Naive B cell (primary cell): ENCODE measurements at places on chromosomes 16 and 17. TPM values are rescaled to one million over a fixed set of nuclear protein-coding genes. Genes with fewer than 3 reads are reported as not detected.

The PRR35 gene
- polyA plus RNA-seq = not detected

The CCL15 gene
- not detected for polyA plus RNA-seq

The TLCD3B gene
- not detected for polyA plus RNA-seq

The KRTAP3-1 gene
- polyA plus RNA-seq = not detected

The MT1H gene
- not detected for polyA plus RNA-seq

DNA sequence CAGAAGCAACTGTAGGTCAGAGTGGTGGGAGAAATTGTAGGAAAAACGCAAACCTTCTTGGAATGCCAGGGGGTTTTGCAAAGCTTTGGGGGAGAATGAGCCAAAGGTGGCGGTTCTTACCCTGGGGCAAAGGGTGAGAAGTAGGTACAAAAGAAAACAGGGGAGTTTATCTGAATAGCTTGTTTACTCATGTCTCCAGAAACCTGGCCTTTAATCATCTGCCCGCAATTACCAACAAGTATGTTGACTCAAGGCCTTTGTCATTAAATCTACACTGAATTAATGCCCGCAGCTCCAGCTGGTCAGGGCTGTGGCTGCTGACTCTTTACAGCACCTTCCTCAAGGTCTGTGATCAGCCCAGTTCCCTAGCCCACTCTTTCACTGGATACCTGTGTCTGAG, 320.1 kb downstream of the CBLN1 start:
- DNase-seq = no peak

DNA sequence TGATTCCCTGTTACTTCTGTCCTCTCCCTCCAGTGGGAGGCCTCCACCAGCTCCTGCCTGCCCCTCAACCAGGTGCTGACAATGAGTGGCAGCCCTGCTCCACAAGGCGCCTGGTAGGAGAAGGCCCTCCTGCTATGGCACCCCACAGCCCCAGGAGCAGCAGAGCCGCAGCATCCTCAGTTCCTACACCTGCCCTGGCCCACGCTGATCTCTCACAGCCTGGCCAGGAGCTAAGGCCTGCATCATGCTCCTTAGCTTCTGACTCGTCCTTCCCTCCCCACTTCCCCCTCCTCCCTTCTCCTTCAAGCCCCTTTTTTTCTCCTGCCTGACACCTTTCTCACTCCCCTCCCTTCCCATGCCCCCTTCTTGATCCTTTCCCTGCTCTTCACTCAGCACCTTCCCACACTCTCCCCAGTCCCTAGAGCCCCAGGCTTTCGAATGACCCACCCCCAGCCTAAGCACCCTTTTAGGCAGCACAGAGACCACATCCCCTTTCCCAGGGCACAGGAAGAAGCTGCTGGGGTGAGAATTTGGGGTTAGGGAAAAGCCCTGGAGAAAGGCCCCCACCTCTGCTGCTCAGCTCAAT, 6.5 kb downstream of the PROCA1 start:
- DNase-seq = no peak

DNA sequence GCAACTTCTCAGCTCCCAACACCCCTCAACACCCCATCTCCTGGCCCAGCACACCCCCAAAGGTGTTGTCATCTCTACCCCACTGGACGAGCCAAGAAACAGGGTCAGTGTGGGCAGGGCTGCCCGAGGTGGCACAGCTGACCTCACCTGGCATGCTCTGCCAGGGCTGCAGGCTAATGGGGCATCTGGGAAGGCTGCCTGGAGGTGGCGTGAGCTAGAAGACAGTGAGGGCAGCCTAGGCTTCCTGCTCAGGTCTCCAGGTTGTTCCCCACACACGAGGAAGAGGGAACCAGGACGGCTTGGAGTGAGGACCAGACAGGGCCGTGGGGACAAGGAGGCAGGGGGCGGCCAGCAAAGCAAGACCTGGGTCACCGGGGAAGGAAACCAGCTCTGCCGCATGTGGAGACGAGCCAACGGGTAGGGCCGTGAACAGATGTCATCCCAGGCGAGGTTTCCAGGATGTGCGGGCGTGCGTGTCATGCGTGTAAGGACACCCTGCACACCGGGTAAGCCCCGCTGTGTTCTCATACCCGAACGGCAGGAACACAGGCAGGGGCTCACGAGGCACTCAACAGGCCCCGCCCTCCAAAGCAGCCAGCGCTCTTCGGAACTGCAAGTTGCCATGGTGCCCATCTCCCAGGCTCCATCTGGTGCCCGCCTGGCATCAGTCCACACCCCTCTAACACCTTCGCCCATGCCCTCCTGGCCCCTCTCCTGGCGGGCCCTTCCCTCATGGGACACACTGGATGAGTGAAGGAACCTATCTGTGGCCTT, 29.6 kb upstream of the PVALEF start:
- DNase-seq = no peak

DNA sequence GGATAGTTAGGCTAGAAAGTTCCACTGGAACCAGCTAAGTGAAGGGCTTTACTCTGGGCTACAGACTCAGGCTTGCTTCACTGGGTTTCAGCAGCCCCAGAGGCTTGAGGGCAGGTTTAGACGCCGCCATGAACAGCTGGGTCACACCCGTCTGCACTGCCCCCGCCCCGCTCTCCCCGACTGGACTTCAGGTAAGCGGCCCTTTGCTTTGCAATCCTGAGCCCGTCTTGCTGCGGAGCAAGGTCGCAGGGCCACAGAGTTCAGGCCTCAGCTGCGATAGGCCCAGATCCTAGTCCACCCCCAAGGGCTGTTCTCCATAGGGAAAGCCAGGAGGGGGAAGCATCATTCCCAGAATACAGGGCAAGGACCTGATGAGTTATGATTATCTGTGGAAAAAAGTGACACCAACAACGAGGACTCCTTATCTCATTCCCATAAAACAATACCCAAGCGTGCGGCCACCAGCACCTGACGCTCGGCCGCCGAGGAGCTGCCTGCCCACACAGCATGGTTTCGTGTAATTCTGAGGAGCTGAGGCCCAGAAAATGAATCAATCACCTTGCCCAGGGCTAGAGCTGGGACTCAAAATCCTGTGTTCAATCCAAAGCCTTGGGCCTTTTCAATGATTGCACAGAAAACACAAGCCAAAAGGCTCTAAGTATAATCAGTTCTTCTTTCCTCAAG, 20.4 kb downstream of the MEAK7 start:
- DNase-seq = no peak

DNA sequence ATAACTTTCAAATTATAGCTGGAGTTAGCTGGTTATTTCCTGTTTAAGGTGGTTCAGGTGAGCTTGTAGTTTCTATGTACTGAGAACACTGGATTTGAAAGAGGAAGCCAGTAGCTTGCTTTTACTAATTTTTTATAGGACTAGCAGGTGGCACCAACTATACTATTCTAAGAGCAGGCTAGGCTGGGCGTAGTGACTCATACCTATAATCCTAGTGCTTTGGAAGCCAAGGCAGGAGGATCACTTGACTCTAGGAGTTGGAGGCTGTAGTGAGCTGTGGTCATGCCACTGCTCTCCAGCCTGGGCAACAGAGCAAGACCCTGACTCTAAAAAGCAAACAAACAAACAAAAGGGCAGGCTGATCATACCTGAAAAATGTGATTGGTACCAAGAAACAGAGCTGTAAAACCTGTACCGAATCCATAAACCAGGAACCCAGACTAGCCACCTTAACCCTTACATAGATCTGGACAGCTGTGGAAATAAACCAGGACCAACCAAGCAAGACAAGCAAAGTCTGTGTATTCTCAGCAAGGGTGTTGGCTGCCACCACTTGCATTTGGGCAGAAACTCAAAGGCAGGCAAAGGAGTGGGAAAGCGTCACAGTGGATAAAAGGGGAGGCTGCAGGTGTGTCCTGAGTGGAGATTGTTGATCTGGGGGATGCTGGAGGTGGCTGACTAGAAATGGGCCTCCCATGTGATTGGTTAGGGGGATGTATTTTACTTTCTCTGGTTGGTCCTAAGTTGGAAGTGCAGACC, 36.3 kb downstream of the SLC47A1 start:
- peak; percentile 51 for DNase-seq
